ENCODE measurements at places on chromosomes 2 and 18.

GRCh38 chr2:69694894-69695849, 46.8 kb upstream of the ANXA4 start:
- no peak for DNase-seq

DNA sequence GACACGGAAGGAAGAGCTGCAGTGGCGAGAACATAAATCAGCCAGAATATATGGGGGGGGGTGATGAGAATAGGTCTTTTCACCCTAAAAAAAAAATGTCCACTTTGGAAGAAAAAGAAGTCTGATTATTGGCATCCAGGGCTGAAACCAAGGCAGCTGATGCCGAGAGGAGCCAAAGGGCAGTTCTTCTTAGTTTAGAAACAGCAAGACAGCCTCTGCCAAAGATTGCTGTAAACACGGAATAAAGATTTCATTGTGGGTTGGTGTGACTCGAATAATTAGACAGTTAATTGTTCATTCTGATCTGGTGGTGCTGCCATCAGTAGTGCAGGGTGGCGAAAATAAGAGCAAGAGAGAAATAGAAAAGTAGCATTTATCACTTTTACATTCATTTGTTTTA, 3.5 kb downstream of the CDH20 start:
- DNase-seq, result no peak

GRCh38 chr2:113088213-113088992, 20.6 kb downstream of the IL1F10 start:
- no peak for DNase-seq

- no peak for DNase-seq
Observed at GRCh38 chr2:74659462-74659861, 5.4 kb downstream of the SEMA4F start.

DNA sequence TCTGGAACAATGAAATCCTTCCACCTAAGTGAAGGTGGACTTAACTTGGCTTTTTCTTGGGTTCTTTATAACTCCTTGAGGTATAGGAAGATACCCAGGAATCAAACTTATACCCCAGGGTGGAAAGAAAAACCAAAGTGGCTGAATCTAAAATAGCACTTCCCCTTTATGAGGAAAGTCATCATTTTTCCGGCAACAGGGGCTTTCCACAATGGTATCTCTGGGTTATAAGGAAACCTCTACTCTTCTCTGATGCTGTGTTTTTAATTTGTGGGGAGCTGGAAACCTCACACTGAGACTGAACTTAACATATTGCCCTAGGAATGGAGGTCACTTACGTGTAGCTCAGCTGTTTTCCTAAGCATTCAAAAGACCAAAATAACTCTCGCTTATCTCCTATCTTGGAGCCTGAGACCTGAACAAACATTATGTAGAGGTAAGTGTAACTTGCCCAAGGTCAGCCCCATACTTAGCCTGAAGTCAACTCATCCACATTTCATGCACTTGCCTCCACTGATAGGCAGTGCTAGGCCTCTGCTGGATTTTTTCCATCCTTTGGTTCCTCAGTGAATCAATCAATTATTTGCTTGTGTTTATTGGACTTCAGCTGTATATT, 117.9 kb downstream of the SETBP1 start:
- no peak for DNase-seq

GRCh38 chr2:210862283-210863065, 306.1 kb downstream of the CPS1 start:
- DNase-seq, result no peak

- DNase-seq, result peak; percentile 8
Observed at GRCh38 chr2:15636972-15637785, 45.5 kb downstream of the DDX1 start.

- DNase-seq, result no peak
Observed at GRCh38 chr2:198917926-198918720, 539.6 kb downstream of the SATB2 start.

GRCh38 chr2:63124218-63124617, 73.6 kb downstream of the OTX1 start:
- DNase-seq, result no peak

DNA sequence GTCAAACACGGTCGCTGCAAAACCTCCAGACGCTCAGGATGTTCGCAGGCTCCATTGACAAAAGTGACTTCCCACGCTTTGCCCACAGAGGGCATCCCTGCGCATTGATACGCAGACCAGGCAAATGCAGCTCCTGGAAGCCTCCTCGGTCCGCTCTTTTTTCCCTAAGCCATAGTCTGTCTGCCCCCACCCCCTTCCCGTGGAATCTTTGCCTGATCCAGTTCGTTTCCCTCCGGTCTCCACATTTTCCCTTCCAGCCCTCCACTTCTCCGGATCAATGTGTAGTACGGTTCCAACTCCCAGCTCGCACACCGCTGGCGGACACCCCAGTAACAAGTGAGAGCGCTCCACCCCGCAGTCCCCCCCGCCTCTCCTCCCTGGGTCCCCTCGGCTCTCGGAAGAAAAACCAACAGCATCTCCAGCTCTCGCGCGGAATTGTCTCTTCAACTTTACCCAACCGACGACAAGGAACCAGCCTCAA, at the start of gene DCC:
TSS of gene DCC (plus strand) at position 307 of the 481 bp plus-strand sequence. CDS start 591 bp downstream, outside the sequence.
- no peak for DNase-seq

GRCh38 chr18:23365602-23366001, 87.5 kb upstream of the RIOK3 start:
- DNase-seq, result no peak

- no peak for DNase-seq
Observed at GRCh38 chr18:35049111-35050027, 8.2 kb downstream of the MAPRE2 start.

GRCh38 chr2:129667577-129667976, 311.9 kb upstream of the RAB6C start:
- no peak for DNase-seq

- peak; percentile 34 for DNase-seq
Observed at GRCh38 chr18:76803814-76804213, 18.5 kb upstream of the ZNF236 start.

- DNase-seq, result no peak
Observed at GRCh38 chr2:43461453-43462073, 134.3 kb downstream of the THADA start.

GRCh38 chr2:200746301-200746700, 65.4 kb upstream of the BZW1 start:
- DNase-seq, result no peak

- DNase-seq, result no peak
Observed at GRCh38 chr18:27983780-27984179, 193.2 kb downstream of the CDH2 start.

DNA sequence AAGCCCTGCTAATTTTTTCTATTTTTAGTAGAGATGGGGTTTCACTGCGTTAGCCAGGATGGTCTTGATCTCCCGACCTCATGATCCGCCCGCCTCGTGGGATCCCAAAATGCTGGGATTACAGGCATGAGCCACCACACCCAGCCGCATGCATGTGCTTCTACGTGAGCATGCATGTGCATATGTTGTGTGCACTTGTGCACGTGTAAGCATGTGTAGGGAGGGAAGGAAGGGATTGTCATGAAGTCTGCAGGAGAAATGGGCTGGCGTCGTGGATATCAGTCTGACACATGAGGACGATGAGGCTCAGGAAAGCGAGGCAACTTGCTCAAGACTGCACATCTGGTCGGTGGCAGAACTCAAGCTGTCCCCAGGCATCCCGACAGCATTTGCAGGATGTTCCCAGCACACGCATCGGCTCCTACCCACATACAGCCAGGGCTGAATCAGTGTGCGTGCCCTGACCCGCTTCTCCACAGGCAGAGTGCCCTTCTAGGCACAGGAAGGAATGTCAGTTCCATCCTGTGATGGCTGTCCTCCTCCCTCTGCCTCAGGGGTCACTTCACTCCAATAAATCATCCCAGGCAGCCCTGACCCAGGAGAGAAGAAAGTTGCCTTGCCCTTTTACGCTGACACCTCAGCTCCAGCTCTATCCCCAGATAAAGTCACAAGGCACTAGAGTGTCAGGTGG, 49.9 kb upstream of the SLC14A2 start:
- no peak for DNase-seq

- no peak for DNase-seq
Observed at GRCh38 chr2:36371928-36372391, 16.4 kb downstream of the CRIM1 start.

DNA sequence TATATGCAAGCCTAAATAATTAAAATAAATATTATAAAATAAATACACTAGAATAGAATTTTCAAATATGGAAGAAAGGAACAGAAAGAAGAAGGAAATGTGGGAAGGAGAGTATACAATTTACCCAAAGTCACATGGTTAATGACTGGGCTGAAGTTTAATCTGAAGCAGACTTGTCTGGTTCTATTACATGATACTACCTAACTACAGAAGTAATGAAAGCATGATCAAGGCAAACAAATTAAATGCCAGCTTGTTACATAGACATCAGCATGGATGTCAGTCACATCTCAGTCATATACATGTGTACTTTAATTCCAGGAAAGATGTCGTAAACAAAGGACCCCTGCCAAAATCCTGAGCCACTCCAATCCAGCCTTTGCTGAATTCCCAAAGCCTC, 1060.8 kb downstream of the CNTNAP5 start:
- DNase-seq, result no peak

GRCh38 chr2:190113000-190113399, 50.5 kb upstream of the MSTN start:
- no peak for DNase-seq

- no peak for DNase-seq
Observed at GRCh38 chr2:29916571-29916970, 4.8 kb downstream of the ALK start.

DNA sequence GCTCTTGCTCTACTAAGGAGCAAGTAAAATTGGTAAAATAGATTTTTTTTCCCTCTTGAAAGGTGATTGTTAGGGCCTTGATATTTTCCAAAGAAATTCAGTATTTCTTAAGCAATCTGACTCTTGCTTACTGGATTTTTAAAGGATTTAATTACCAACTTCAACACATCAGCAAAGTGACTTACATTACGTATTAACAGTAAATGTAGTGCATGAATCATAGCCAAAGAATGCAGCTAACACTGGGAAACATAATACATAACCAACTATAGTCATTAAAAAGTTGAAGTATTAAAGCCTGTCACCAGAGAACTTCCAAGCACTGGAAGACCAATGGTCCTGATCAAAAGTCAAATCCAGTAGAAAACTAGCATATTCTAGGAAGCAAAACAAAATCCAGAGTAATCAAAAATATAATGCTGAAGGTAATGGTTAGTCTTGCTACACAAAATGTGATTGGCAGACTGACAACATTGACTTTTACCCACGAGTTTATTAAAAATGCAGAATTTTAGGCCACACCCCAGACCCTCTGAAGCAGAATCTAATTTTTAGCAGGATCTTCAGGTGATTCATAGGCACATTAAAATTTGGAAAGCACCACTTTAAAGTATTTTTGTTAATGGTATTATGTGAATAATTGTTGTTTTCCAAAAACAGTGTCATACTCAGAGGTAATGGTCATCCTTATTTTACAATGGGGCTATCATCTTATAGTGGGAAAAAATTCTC, 31.8 kb upstream of the CAVIN2 start:
- DNase-seq, result no peak

- no peak for DNase-seq
Observed at GRCh38 chr2:113218283-113219091, 44.7 kb downstream of the PSD4 start.

DNA sequence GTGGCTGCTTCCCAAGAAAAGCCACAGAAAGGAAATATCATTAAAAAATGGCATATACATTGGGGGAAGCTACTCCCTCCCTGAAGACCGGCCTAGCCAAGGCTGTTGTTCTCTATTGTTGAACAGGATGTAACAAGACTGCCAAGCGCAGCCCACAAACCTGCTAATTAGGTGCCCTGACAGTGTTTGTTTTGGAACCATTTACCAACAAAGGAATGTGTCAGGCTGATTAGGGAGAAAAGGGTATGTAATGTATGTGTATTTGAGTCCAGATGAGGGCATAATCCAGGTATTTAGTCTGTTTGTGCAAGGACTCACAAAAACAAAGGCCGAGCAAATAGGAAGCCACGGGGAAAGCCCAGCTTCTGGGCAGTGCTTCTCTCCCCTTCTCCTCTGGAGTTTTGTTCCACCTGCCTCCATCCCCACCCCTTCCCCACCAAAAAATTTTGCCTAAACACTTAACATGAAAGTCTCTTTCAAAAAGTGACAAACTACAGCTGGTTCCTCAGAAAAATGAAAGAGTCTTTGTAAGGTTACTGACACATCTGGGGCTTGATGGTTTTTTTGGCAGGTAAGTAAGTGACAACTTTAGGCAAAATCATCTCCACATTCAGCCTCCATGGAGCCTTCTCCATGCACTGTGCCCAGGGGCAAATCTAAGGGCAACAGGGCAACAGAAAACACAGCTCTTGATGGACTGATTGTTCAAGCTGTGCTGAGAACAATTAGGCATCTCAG, 78.3 kb upstream of the FZD5 start:
- DNase-seq, result no peak

DNA sequence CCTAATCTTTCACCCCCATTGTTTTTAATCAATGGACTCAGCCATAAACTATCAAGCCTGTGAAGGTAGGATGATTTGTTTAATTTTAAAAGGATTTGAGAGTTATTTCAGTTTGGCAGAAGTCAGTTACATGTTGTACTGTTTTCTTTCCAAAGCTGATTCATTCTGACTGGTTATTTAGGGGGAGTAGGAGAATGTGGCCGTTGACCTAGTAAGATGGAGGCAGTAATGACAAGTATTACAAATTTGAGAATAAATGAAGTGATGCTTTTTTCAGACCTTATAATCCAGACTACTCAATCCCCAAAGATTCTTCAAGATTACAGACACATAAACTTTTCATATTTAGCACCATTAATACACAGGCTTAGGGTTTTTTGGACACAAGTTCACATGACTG, 4.3 kb downstream of the EPHA4 start:
- DNase-seq, result no peak

Data from activated CD4-positive, CD25-positive, alpha-beta regulatory T cell (primary cell).